ENCODE measurements at places on chromosomes 7 and 10.

DNA sequence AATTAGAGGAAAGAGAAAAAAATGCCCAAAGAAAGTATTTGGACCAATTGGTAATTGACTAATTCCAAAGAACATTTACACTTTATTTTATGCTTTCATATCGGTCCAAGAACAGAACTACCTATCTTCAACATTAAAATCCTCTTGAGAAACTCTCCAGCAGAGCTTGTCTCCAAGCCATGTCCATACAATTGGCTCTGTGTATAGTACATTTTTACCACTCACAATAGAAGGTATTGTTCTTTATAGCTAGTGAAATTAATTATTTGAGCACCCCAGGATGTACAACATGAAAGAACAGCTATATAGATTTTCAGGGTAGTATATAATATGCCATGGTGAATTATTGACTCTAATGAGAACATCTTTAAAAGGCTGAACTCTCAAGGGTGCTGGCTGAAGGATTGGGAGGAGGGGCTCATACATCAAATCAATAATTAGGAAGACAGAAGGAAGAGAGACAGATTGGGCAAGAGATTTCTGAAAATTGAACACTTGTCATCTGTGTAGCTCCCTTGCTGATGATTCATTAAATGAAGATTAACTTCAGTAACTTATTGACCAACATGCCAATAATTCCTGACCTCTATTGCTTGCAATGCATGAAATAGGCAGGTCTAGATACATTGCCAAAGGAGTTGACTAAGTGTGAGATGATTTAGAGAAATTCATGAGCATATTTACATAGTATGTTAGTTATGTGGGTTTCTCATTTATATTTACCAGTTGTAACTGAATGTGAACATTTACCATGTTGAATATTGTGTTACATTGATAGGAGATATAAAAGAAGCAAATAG, 249.7 kb downstream of the MTERF1 start:
- no peak for DNase-seq

DNA sequence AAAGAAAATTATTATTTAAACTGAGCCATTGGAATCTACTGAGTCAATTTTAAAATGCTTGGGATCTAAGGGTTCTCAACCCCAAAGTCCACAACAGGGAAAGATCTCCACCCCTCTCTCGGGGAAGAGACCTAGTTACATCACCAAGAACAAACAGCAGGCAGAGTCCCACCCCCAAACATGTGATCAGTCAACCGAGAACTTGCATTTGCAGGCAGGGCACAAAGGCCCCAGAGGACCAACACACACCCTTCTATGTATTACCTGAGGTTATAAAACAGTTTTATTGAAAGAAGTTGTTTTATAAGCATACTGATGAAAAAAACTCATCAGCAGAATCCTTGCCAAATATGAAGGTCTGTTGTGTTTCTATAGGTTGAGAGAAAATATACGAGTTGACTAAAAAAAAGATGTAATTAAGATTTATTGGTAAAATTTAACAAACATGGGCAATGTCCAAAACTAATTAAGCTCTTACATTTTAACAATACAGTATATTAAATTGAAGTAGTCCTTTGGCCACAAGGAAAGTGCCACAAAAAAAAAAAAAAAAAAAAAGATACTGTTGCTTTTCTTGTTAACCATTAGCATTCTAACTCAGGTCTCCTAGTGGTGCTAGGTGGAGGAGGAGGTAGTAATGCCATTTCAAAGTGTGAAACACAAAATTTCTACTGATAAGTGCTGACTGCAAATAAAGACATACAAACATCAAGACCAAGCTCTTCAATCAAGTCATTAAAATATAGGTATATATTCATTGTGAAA, 975 bp upstream of the USP54 start:
- DNase-seq = peak; percentile 26

DNA sequence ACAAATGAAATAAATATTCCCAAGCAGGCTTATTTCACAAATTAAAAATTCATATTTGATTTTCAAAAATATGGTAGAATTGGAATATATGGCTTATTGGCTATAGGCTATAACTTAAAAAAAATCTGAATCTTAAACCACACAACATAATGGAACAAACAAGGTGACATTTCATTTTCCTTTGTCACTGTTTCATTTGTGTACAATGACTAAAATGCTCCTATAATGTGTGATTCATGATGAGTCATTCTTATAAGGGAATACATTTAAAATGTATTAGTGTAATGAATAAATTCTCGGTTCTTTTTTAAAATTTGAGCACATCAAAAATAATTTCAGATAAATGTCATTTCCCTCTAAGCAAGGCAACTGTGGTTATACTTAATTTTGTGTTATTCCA, 148.0 kb upstream of the ANK3 start:
- DNase-seq = no peak

GRCh38 chr7:43083106-43083505, 29.3 kb upstream of the HECW1 start:
- DNase-seq = no peak

DNA sequence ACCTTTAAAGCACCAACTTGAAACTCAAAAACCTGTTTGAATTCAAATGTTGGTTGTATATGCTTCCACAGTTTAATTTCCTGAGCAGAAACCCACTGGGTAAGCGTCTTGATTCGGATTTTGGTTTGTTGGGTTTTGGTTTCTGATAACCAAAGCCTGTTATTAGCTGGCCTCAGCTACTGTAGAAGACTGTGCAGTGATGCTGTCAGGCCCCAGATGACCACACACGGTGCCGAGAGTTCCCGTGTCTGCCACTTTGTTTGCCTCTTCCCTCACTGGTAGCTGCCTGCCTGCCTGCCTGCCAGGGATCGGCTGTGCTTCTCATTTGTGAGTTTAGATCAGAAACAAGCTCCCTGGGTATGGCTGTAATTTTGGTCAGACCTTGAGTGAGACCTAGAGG, 5.6 kb downstream of the MDH2 start:
- no peak for DNase-seq

DNA sequence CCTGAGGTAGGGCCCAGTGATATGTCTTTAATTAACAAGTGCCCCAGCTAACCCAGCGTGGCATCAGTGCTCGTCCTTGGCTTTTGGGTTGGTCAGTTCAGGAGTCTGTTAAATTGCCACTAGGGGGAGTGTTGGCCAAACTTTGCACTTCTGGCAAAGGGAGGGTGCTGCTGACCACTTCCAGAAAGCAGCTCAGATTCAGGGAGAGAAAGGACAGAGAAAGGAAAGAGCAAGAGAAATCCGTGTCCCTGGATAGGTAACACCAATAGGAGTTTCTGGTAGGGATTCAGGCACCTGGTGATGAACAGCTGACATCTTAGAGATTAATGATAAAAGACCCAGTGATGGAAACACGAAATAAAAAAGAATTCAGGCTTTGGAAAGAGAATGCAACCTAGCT, 243.1 kb upstream of the AOAH start:
- DNase-seq = peak; percentile 27

DNA sequence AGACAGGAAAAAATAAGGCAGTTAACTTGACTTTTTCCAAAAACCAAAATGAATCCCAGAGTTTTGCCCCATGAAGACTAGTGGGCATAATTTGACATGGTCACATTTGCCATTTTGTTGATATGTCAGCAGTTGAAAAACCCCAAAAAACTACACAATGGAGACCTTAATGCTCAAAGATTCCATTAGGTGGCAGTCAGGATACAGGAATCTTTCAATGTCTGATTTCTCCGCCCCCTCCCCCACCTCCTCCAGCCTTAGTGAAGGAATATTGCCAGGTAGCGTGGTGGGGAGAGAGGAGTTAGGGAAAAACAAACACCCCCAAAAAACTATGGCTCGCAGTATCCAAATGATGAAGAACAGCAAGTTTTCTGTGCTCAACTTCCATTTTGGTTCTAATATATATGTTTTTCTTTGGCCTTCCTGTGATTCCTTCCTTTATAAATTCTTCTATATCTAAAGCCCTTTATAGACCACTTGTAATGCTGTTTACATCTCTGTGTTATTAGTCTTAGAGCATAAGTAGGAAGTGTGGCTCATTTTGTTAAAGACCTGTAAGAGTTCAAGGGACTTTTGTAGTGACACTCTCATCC, 6.7 kb upstream of the SMNDC1 start:
- peak; percentile 71 for DNase-seq

DNA sequence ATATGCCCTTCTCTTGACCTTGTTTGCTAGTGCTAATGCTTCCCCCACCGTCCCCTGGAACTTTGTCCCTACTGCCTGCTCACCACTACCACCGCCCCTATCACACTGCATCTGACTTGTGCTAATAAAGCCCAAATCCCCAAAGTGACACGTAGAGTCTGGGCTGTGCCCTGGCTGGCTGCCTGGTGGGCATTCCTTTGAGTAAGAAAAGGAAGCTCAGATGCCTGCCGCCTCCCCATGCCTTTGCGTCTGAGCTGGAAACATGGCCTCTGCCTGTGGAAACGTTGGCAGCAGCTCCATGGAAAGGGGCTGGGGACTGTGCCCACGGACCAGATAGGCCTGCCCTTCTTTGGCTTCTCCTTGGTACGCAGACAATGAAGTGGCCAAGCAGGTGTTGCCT, 138.3 kb downstream of the CYP26A1 start:
- no peak for DNase-seq

- no peak for DNase-seq
Observed at GRCh38 chr10:104246976-104247375, 7.7 kb upstream of the GSTO1 start.

DNA sequence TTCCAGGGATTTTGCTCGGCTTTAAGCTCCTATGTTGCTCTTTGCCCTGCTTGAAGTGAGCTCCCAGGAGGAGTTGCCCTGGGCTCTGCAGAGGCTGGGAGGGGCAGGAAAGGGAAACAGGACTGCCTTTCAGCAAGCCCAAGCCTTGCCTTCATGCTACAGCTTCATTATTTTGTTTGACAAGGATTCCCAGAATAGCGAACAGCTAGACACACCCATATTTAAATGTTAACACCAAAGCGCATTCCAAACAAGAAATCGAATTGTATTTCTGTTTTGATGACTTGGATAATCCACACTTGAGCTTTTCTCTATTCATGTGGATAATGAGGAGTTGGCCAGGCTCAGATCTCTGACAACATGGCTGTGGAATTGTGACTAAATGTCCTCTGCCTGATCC, 6.3 kb downstream of the KIAA1217 start:
- DNase-seq = no peak

DNA sequence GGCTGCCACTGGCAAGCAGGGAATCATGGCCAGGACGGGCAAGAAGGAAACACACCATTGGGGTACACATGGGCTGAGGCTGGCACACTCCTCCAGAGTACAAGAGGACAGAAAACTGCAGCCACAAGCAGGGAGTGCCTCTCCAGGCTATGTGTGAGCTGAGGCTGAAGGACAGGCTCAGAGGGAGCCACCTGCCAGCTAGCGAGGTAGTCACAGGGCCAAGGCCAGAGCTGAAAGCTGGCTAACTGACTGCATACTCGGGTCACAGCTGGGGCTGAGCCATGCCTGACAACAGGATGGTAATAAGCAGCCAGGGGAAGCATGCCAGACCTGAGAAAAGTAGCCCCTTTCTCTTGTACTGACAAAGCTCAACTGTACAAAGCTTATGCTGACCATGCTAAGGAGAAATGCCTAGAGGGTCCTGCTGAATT, 52.0 kb downstream of the KIF5B start:
- DNase-seq = no peak

GRCh38 chr10:69492091-69492745, 41.0 kb downstream of the TSPAN15 start:
- no peak for DNase-seq

DNA sequence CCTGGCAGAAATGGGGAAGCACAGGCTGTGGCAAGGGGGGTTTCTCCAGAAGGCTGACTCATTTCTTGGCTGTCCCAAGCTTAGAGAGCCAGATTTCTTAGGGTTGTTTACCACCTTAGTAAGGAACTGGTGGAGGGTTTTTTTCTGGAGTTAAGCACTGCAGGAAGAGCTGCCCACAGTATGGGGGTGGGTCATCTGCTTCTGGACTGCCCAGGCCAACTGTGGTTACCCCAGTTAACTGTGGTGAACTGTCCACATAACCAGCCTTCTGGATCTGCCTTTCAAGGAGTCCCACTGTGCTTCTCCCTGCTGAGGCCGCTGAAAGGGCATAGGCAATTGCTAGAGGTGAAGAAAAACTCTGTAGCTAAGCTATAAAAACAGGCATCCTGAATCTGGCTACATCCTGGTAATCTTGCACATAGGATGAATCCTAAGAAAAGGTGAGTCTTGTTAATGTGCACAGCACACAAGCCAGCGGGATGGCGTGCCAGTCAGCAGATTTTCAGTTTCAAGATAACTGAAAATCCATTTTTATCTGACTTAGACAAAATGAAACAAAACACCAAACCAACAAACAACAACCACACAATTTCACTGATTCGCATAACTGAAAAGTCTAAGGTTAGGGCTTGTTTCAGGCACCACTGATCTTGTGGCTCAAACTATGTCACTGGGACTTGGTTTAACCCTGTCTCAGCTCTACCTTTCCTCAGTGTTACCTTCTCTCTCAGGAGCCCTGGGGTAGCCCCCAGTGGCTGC, 21.6 kb upstream of the TSPAN33 start:
- peak; percentile 87 for DNase-seq

GRCh38 chr10:99506416-99506815, 26.3 kb upstream of the NKX2-3 start:
- no peak for DNase-seq

- DNase-seq = no peak
Observed at GRCh38 chr7:120919466-120919865, 31.1 kb upstream of the ING3 start.

DNA sequence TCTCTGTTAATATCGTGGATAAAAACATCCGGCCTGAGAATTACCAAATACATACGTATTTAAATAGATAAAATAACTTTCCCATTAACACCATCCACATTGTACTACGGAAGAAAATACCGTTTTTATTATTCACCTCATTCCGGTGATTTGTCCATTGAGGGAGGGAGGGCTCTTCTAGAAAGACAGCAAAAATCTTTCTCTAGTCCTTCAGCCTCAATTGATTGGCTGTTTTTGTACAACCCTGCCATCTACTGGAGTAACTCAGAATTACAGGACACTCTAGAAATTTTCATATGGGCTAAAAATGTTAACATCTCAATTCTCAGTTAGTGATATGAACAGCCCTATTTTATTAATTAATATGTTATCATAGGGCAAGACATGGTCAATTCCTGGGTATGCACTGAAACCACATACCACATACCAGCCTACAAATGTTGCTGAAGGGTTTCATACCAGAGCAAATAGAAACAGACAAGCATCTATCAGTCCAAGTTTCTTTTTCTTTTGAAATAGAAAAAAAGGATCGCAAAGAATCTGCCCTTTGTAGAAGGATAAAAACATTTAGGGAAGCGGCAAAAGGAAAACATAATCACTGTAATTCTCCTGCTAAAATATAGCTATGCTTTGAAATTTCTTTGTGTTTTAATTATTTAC, 55.8 kb upstream of the CDCA7L start:
- peak; percentile 91 for DNase-seq

- no peak for DNase-seq
Observed at GRCh38 chr10:110947061-110947595, 27.7 kb downstream of the SHOC2 start.

GRCh38 chr10:110867807-110868465, 3.8 kb upstream of the PDCD4 start:
- DNase-seq = no peak

DNA sequence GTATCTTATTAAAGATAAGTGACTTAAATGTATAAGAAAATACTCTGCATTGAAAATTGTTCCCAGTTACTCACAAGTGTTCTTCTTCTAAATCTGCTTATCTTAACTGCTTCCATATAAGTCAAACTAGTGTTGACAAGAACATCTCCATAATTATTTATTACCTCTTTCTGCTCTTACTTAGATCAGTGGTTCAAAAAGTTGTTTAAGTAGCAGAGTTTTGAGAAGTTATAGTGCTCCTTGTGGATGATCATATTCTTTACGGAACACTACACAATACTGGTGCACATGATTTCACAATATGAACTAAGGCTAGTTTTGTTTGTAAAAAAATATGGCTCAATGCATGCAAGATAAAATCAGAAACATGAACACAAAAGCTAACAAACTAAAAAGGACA, 168.4 kb downstream of the SEMA3D start:
- DNase-seq = no peak

All from Kasumi-1 (cell line).